ENCODE measurements at places on chromosomes 4 and X. TPM values are rescaled to one million over a fixed set of nuclear protein-coding genes. Genes with fewer than 3 reads are reported as not detected.

The TMPRSS11A gene
- 62.3 TPM for total RNA-seq

The LIMCH1 gene
- 15.5 TPM for total RNA-seq

The GRPR gene
- not detected for total RNA-seq

The TEX13C gene
- total RNA-seq: not detected

The GCNA gene
- 0.68 TPM for total RNA-seq

The PPBP gene
- total RNA-seq: 1.0 TPM

The SHROOM3 gene
- 20.7 TPM for total RNA-seq

The TIGD4 gene
- total RNA-seq: 0.08 TPM

The TRIM61 gene
- not detected for total RNA-seq

The SMIM10 gene
- total RNA-seq: 0.84 TPM

The HAND2 gene
- 0.08 TPM for total RNA-seq

The MAGEA10 gene
- not detected for total RNA-seq

The SERPINA7 gene
- total RNA-seq: not detected

The PROM1 gene
- 5.2 TPM for total RNA-seq

The ADGRL3 gene
- 4.1 TPM for total RNA-seq

The CENPI gene
- 3.9 TPM for total RNA-seq

The HSD17B11 gene
- 5.5 TPM for total RNA-seq

The CACNA1F gene
- 0.28 TPM for total RNA-seq

The MAGEB17 gene
- total RNA-seq: not detected

The NUP62CL gene
- total RNA-seq: 1.7 TPM

The ZIC3 gene
- not detected for total RNA-seq

The PNCK gene
- total RNA-seq: 1.00 TPM

The MSX1 gene
- total RNA-seq: 0.36 TPM

The ATP2B3 gene
- not detected for total RNA-seq

The IL2RG gene
- total RNA-seq: 1.9 TPM

The ERAS gene
- not detected for total RNA-seq

The C4orf36 gene
- total RNA-seq: 2.4 TPM

The HPSE gene
- 15.4 TPM for total RNA-seq

The IL13RA2 gene
- total RNA-seq: 0.16 TPM

The ATG4A gene
- 7.8 TPM for total RNA-seq

The CHIC1 gene
- total RNA-seq: 1.8 TPM

The EOLA1 gene
- total RNA-seq: 14.6 TPM

The SYTL4 gene
- 2.9 TPM for total RNA-seq

The WNK3 gene
- 0.40 TPM for total RNA-seq

The SMAD1 gene
- 34.0 TPM for total RNA-seq

The SYNPO2 gene
- total RNA-seq: 13.3 TPM

The IL21 gene
- total RNA-seq: not detected

The PAGE2 gene
- not detected for total RNA-seq

The LRCH2 gene
- total RNA-seq: 0.12 TPM

The FAM9C gene
- total RNA-seq: not detected

The NRK gene
- total RNA-seq: not detected

The RTL3 gene
- total RNA-seq: not detected

The PABPC1L2B gene
- not detected for total RNA-seq

The KLHL13 gene
- total RNA-seq: 3.2 TPM

The MAGEB1 gene
- total RNA-seq: not detected

The P2RY4 gene
- 0.20 TPM for total RNA-seq

The NAT8L gene
- 0.04 TPM for total RNA-seq

The RASL11B gene
- total RNA-seq: 1.0 TPM

Measured in esophagus mucosa (tissue), 1 donor.